ENCODE measurements at places on chromosomes 1 and 21.

- DNase-seq: no peak
Measured at GRCh38 chr1:68271596-68271995, 39.3 kb upstream of the WLS start.

- DNase-seq: no peak
Measured at GRCh38 chr1:201745023-201745422, 83.9 kb upstream of the IPO9 start.

DNA sequence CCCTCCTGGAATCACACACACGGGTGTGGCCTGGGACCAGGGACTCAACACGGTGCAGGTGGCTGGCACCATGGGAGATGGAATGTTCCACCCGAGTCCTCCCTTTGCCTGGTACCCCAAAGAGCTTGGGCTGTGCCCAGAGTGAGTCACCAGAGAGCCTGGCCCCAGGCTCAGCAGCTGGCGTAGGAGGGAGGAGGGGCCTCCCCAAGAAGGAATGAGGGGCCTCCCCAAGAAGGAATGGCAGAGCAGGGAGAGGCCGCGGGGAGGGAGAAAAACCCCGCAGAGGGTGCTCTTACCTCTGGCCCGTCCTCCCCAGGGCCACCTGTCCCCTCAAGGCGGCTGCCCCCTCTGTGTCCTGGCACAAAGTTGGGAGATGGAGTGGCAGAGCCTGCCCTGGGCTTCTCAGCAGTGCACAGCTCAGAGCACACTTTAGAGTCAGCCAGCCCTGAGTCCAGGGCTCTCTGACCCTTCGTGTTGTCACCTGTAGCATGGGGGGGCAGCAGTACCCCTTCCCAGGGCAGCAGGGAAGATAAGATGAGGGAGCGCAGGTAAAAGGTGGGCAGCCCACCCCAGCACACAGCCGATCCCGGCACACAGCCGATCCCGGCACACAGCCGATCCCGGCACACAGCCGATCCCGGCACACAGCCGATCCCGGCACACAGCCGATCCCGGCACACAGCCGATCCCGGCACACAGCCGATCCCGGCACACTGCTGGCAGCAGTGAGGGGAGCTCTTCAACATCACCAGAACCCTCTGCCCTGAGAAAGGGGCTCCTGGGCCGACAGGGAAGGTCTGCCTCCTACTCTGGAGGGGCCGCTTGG, 20.2 kb upstream of the KCNAB2 start:
- DNase-seq: no peak

DNA sequence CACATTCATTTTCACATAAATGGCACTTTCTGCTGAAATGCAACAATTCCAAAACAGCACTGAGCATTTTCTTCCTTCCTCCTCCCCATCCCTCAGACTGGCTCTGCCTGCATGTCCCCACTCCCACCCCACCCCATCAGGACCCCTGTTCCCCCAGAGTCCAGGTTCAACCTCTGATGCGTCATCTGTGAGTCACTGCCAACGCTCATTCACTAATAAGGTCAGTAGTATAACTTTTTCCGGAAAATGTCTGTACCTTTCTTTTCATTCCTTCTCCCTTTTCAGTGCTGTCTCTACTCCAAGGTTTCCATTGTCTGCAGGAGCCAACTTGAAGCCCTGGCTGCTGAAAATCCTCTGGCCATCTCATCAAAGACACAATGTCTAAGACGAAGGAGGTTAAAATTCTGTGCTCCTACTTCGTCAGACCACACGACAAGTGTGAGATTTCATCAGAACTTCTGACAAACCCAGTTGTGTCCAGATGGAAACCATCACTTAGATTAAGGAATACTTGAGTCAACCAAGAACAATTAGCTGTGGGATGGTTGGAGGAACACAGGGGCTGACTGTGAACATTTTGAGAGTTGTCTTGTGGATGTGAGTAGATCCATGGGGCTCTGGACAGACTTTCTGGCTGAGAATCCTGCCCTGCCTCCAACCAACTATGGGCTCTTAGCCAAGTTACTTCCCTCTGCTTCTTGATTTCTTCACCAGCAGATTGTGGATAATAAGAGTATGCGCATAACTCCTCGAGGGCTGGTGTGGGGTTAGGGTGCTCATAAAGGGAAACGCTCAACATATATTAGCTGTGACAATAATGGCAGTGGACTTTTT, 35.6 kb upstream of the UTS2 start:
- DNase-seq: no peak

DNA sequence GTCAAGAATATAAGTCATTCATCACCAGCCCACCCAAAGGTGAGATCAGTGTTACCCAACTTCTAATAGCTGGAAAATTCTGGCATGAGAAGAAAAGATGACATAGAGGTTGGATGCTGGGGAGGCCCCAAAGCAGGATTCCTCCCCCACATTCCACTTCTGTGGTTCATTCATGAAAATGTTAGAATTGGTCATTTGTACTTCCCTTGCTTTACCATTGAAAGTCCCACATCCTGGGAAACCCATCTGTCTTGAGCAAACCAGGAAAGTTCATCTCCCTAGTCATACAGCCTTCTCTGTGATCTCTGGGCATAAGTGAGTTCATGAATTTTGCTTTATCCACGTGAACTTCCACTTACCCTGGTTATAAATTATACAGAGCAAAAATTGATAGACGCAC, 66.8 kb downstream of the SERINC2 start:
- no peak for DNase-seq

DNA sequence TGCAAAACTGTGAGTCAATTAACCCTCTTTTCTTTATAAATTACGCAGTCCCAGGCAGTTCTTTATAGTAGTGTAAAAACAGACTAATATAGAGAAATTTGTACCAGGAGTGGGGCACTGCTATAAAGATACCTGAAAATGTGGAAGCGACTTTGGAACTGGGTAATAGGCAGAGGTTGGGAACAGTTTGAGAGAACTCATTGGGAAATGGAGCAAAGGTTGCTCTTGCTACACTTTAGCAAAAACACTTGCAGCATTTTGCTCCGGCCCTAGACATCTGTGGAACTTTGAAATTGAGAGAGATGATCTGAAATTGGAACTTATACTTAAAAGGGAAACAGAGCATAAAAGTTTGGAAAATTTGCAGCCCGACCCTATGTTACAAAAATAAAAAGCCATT, 810.9 kb downstream of the LTN1 start:
- no peak for DNase-seq

GRCh38 chr1:57067863-57068262, 102.0 kb upstream of the C8B start:
- no peak for DNase-seq

Data from NCI-H1417 treated with DMSO at 0.1 percent for 48 hours (cell line).